Endodermal cell (in vitro differentiated cells): ENCODE measurements at places on chromosomes 3 and 15.

DNA sequence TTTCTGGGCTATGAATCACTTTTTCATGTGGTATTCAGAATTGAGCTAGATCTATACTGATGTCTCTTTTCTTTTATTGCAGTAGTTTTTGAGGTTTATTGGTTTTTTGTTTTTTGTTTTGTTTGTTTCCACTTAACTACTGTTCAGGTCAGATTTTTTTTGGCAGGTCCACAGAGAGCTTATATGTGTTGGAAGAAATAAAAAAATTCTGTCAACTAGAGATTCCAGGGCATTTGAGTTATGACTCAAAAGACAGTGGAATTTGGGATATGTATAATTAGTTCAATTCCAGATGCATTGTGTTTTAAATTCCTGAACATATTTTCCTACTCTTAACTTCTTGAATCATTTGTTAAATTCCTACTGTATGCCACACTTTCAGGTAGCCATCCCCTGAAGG is 727.2 kb downstream of the SI start:
- no peak for DNase-seq

DNA sequence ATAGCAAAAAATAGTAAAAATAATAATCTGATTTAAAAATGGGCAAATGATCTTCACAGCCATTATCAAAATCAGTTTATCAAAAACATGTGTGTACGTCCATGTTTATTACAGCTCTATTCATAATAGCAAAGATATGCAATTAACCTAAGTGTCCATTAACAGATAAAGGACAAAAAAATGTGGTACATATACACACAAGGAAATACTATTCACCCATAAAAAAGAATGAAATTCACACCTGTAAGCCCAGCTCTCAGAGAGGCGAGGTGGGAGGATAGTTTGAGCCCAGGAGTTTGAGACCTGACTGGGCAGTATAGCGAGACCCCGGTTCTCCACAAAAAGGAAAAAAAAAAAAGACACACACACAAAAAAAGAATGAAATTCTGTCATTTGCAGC is 82.6 kb upstream of the PPIB start:
- no peak for DNase-seq

DNA sequence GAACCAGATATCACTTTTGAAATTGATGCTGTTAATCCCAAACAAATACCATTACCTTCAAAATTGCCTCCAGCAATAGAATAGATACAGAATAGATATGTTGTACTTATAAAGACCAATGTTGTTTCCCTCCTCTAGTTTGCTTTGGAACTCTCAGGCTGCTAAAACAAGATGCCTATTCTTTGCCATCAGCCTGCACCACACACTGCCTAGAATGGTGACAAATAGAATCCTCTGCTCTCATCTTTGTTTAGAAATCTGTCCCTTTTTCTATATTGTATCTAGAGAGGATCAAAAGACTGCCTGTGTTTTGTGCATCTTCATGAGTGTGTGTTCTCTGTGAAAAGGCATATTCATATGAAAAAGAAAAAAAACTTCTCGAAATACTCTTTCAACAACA is 349.2 kb upstream of the CCDC54 start:
- DNase-seq = no peak

DNA sequence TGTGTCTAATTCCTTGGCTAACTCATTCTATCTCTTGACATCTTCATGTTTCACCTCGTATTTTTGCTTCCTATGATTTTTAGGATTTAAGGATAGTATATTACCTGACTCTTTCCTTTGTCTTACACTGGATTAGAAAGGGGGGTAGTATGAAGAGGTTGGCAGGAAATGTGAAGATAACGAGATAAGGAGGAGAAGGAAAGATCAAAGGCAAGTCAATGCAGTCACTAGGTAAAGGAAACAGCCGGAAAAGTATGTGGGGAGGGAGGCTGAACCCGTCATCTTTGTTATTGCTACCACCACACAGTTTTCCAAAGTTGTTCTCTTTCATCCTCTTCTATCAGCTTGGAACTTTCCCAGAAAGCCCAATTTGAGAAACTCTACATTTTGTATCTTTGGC is 90.6 kb downstream of the SLC9A9 start:
- no peak for DNase-seq

DNA sequence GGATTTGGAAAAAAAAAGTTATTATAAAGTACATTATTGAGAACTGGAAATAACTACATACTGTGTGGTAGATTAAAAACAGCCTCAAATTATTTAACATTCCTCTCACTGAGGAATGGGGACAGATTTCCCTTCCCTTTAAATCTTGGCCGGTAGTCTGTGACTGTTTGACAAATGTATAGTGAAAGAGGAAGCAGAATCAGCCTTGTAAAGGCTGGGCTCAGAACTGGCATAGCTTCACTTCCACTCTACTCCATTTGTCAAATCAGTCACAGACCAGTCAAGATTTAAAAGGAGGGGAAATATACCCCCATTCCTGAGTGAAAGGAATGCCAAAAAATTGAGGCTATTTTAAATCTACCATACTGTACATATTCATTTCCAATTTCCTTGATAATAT is 18.2 kb upstream of the B4GALT4 start:
- DNase-seq = no peak

GRCh38 chr15:75989045-75989444 is 23.2 kb downstream of the NRG4 start:
- no peak for DNase-seq

DNA sequence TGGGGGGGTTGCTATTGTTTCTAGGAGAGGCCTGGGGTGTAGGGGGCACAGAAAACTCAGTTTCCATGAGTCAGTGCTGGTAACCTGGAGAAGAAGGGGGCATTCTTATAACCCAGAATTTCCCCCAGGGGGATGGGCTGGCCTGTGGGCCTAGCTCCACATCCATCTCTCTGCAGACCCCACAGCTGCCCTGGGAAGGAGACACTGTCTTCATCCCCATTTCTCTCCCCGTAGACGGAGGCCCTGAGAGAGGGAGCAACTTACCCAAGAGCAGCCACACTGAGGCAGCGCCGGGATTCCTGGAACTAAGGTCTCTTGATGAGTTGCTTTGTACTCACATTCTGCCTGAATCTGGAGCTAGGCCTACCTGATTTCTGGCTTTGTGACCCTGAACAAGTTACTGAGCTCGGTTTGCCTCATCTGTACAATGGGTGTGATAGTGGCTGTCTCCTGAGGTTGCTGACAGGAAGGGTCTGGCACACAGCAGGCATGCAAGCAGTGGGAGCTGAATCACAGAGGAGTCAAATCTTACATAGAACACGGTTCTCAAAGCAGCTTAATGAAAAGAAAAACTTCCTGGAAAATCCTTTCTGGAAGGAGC is 55.0 kb upstream of the LCTL start:
- no peak for DNase-seq

- no peak for DNase-seq
Measured at GRCh38 chr3:5278666-5279065, 91.2 kb downstream of the EDEM1 start.

DNA sequence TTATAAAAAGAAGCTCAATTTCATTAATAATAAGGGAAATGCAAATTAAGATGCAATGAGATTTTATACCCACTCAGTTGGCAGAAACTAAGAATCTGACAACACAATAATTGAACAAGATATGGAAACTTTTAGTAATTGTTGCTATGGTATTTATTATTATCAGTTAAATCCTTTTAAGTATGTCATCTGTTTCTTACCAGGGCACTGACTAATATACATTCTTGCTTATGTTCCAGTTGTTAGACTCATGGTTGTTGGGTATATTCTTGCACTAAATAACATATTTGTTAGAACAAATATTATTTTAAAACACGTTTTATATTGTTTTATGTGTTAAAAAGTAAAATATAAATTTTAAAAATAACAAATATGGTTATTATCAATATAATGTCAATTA is 690.3 kb downstream of the MECOM start:
- DNase-seq = no peak

DNA sequence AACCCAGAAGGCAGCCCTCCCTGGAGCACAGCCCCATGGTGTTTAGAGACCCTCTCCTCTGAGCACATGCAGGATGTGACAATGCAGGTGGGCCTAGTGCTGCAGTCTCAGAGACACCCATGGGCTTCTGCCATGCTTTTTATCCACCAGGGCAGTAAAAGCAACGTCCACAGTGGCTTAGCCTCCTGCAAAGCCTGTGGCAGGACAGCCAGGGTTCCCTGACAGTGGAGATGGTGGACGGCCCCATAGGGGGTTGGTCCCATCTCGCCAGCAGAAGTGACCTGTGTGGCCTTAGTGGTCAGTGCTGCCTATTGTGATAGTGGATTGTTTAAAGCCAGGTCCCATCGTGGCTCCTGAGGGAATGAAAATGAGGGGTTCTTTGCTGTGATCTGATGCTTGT is 46.6 kb downstream of the APBA2 start:
- no peak for DNase-seq

- no peak for DNase-seq
Measured at GRCh38 chr15:74262625-74263024, 26.5 kb downstream of the CCDC33 start.

GRCh38 chr15:84689858-84690257 is 26.1 kb downstream of the SEC11A start:
- DNase-seq = no peak
